ENCODE measurements at places on chromosomes 11 and 22.

- no peak for DNase-seq
These were observed 603.7 kb downstream of the TBC1D22A start for GRCh38 chr22:47366026-47366767.

- no peak for DNase-seq
These were observed 10.9 kb upstream of the GNAZ start for GRCh38 chr22:23059284-23059948.

DNA sequence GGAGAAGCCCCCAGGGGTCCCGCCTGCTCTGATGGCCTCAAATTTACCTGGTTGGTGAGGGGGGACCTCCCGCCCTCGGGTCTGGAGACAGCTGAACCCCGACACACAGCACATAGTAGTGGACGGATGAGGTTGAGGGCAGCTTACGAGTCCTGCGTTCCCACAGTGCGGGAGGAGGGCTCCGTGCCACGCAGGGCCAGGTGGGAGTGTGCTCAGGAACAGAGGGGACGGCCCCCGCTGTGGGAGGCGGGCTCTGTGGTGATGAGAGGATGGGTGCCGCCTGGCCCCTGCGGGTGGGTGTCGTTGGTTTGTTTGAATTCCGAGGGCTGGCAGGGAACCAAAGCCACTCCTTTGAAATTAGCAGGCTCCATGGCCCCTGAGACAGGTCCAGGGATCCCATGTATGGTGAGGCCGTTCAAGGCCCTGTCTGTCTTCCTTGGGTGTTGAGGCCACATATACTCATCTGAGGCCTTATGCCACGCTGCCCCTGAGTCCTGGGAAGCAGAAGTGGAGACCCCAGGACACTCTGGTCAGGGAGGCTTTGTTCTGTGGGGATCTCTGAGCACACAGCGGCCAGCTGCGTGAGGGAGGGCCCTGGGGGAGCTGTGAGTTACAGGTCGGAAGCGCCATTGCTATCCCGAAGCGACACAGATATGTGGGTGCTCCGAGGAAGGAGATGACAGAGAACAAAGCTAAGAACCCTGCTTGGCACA lies 21.9 kb downstream of the NADSYN1 start:
- no peak for DNase-seq

- DNase-seq = no peak
These were observed 18.7 kb downstream of the MRGPRX4 start for GRCh38 chr11:18191376-18191775.

DNA sequence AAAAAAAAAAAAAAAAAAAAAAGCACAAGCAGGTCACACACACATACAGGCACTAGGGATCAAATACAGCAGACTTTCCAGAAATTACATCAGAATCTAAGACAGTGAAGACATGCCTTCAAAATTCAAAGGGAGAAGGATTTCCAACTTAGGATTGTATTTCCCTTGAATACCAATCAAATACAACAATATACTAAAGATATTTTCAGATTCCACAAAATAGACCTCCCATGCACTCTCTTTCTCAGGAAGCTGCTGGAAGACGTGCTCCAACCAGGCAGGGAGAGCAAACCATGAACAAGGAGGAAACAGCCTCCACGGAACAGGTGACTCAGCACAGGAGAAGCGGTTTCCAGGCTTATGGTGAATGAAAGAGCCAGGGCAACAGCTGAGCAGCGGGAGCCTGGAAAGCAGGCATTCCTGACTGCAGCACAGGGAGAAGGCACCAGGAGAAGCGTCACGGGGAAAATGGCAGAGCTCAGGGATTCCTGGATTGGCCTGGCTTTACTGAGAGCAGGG lies 32.0 kb downstream of the TMEM184B start:
- no peak for DNase-seq

DNA sequence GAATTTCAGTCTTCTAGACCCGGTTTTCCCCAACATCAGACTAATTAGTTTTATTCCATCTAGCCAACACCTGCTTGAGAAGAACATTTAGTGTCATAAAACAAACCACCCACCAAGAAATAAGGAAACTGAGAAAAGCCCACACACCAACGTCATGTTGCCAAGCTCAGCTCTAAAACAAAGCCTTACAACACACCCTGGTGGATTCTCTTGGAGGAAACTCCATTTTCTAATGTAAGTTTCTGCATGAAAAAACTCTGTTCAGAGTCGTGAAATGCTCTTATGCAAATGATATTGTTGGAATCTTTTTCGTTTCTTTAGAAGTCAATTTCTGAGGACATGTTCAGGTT lies 105.0 kb upstream of the RAG2 start:
- no peak for DNase-seq

DNA sequence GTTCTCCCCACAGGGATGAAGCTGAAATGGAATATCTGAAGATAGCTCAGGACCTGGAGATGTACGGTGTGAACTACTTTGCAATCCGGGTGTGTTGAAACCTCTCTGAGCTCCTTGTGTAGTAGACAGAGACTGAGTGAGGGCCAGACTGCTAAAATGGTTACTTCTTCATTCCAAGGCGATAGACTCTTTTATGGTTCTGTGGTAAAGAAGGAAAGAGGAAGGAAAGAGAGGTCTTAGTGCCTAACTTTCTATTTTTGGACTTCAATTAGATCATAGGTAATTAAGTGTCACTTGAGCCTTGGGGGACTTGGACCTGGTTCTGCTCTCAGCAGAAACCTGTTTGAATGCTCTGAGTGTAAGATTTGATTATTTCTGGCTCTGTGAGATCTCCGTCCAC lies 54.7 kb downstream of the NF2 start:
- DNase-seq = no peak

- DNase-seq = no peak
These were observed 10.3 kb upstream of the POLD3 start for GRCh38 chr11:74581954-74582547.

DNA sequence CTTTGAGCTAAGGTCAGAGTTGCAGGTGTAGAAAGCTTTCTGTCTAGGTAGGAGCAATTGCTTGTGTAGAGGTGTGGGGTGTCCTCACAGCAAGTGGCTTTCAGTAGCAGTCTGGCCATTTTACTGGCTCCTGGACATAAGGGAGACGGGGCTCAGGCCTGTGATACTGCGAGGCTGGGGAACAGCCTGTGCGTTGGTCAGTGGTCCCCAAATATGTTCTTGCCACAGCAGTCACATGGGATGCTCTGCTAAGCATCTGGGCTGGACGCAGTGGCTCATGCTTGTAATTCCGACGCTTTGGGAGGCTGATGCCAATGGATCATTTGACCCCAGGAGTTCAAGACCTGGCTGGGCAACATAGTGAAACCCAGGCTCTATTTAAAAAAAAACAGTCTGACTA lies 1.9 kb downstream of the MCM5 start:
- no peak for DNase-seq

- peak; percentile 49 for DNase-seq
These were observed 21.7 kb downstream of the PTPN5 start for GRCh38 chr11:18769802-18770456.

DNA sequence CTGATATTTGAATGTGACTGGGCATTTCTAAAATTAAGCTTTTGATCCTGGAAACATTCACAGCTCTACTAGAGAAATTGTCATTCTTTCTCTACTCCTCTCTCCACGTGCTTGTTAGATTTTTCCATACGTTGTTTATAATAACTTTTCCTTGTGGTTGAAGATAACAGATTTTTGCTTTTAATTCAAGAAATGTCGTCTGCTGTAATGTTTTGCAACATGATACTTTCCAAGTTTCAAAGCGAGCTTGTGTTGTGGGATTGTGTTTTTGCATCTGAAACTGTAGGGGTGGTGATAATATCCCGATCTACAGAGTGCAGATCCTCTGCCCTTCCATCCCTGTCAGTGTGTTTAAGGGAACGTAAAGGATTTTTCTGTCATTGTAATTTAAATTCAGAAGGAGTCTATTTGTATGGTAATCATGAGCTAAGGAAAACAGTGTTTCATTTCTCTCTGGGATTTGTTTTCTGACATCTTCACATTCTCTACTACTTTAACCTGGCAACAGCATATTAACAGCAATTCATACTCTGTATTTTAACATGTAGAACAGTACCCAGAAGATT lies 321.4 kb downstream of the FAT3 start:
- DNase-seq = no peak

- no peak for DNase-seq
These were observed 66.4 kb upstream of the OR4B1 start for GRCh38 chr11:48150213-48150612.

- DNase-seq = no peak
These were observed 16.1 kb downstream of the IL18BP start for GRCh38 chr11:72014761-72015320.

- DNase-seq = no peak
These were observed 30.3 kb upstream of the SIK2 start for GRCh38 chr11:111571829-111572501.

DNA sequence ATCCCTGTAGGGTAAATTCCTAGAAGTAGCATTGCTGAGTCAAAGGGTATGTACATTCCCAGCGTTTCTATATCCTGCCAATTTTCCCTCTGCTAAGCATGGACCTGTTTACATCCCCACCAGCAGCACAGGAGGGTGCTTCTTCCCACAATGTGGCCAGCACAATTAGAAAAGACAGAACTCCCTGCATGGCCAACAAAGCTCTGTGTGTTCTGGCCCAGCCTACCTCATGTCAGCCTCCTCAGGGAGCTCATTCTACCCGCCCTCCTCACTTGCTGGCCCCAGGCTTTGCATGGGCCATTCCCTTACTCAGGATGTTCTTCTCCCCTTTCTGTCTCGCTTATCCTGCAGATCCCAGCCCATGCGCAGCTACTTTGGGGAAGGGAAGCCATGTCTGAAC lies 186.1 kb downstream of the DSCAML1 start:
- no peak for DNase-seq

DNA sequence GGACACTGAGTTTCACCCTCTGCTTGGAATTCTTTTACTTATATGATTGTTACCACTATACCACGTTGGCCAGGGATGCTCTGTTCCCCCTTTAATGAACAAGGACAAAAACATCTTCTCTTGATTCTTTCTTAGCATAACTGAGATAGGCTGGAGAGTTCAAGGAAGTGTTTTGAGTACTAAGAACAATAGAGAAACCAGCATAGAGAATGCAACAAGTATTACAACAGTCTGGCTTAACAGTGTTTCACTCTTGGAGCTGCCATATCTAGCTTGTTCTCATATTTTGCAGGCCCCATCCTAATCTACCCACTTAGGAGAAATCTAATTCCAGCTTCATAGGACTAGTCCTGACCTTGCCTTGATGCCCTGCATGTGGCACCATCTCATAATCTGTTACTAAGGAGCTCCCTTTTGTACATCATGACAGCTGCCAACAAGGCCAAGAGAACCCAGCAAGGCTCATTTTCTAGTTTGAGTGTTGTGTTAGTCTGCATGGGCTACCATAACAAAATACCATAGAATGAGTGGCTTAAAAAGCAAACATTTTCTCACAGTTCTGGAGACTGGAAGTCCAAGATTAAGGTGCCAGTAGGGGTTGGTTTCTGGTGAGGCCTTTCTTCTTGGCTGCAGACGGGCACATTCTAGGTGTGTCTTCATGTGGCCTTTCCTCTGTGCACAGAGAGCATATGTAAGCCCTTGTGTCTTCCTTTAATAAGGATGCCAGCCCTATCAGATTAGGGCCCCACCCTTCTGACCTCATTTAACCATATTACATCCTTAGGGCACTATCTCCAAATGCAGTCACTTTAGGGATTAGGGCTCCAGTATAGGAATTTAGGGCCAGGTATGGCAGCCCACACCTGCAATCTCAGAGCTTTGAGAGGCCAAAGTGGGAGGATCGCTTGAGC lies 37.8 kb downstream of the PACS1 start:
- no peak for DNase-seq

DNA sequence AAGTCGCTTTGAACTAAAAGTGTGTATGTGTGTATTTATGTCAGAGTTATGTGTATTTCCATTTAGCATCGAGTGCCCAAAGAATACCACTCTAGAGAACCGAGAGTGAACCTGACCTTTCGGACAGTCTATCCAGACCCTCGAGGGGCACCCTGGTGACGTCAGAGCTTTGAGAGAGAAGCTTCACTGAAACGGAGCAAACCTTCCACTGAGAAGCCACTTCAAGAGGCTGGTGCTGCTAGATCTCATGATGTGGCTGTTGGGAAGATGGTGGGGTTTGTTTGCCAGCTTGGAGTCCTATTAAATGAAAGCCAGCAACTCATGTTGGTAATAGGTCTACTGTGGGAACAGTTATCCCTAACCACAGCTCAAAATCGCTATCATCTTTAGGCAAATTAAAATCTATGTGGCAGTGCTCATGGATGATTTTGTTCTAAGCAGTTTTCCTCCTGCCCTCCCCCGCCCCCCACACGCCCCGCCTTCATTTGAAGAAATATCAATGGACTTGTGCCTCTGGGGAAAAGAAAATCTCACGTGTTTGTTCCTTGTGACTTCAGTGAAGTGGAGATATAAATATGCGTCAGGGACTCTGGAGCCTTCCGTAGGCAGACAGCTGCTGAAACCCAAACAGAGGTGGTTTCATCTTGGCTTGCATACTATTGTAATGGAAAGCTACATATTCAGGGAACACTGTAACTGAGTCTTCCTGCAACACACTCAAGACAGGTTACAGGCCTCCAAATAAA lies 22.4 kb upstream of the C11orf96 start:
- DNase-seq = no peak

DNA sequence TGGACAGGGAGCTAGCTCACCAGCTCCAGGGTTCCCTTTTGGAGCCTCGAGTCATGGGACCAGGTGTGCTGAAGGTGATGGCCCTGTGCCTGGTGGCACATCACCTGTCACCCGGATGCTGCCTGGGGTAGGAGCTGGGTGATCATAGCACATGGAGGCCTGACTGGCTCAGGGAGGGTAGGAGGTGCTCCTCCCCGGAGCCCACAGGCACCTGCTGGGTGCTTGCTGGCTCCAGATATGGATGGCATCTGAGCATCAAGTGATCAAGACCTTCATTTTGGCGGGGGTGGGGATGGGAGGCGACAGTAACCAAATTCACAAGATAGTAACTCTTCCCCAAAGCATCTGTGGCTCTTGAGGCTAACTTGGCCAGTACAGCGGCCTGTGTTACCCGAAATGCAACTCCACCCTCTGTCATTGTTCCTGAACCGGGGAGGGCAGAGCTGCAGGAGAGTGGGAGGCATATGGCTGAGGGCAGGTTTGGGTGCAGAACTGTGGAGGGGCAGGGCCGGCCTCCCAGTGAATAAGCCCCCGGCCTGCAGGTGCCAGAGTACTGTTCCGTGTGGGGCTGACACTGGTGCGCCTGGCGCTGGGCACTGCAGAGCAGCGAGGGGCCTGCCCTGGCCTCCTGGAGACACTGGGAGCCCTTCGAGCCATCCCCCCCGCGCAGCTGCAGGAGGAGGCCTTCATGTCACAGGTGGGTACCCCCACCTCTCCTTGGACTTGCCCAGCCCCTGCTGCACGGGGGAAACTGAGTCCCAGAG lies 4.7 kb downstream of the TBC1D10C start:
- DNase-seq = no peak

DNA sequence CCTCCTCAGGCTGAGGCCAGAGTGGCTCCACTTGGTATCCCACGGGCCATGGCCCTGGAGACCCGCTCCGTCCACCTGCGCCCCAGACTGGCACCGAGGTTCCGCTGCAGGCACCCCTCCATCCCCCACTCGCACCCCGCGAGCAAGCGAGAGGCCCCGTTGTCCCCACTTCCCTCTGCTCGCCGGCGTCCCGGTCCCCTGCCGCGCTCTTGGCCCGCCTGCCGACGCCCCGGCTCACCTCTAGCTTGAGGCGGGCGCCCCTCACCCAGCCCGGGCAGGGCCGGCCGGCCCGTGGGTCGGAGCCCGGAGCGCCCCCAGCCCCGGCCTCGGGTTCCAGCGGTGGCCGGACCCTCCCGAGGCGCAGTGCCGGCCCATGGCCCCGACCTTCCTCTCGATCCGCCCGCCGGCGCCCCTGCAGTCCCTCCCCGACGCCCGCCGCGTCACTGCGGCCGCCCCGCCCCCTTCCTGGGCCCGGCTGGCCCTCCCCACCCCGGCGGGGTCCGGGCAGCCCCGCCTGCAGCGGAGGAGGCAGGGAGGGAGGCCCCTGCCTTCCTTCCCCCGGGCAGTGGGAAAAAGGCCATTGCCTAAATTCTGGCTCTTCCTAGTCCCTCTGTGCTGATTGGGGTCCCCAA lies at the start of gene PITPNM1:
Gene PITPNM1, minus strand, starts transcription at position 414 of the 632 bp plus-strand sequence. CDS start 1,183 bp downstream, outside the sequence.
- peak; percentile 90 for DNase-seq
